ENCODE measurements at places on chromosomes 11 and 22. TPM values are rescaled to one million over a fixed set of nuclear protein-coding genes. Genes with fewer than 3 reads are reported as not detected.

Gene ZW10
- 15.9 TPM for total RNA-seq

Gene OR10D3
- total RNA-seq: not detected

Gene LINC01488
- not detected for total RNA-seq

Gene CRYBB3
- total RNA-seq: not detected

Gene MS4A15
- total RNA-seq: not detected

Gene DDIAS
- total RNA-seq: 0.26 TPM

Gene PIH1D2
- total RNA-seq: 1.5 TPM

Gene DENND5A
- 235 TPM for total RNA-seq

Gene RIC3
- total RNA-seq: not detected

Gene CD3D
- not detected for total RNA-seq

Gene C11orf24
- total RNA-seq: 25.4 TPM

Gene MRGPRF
- 84.2 TPM for total RNA-seq

Gene CHRM1
- total RNA-seq: not detected

Gene NLRX1
- total RNA-seq: 21.3 TPM
